Stimulated activated CD8-positive, alpha-beta memory T cell treated with anti-CD3 and anti-CD28 coated beads, Interleukin-7, amount 100 ng/mL, for 4 hours (primary cell): ENCODE measurements at places on chromosomes 2 and 18.

- no peak for DNase-seq
Observed at GRCh38 chr2:74843899-74844298, 10.0 kb downstream of the HK2 start.

DNA sequence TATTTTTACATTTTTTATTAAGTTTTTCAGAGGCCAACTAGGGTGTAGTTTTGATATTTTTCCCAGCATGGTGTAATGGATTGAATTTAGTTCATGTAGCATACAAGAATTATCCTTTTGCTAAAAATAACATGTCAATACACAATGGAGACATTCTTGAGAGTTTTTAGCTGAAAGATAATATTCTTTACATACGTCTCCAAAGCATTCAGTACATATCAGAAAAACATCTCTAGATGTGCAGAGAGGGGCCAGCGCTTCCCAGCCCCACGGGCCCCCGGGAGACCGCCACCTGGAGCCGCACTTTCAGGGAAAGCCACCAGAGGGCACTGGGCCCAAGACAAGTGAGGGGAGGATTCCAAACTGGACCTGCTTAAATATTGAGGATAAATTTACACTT lies 499.4 kb downstream of the GALR1 start:
- no peak for DNase-seq

- DNase-seq: no peak
Observed at GRCh38 chr18:26710470-26711096, 154.9 kb downstream of the AQP4 start.

DNA sequence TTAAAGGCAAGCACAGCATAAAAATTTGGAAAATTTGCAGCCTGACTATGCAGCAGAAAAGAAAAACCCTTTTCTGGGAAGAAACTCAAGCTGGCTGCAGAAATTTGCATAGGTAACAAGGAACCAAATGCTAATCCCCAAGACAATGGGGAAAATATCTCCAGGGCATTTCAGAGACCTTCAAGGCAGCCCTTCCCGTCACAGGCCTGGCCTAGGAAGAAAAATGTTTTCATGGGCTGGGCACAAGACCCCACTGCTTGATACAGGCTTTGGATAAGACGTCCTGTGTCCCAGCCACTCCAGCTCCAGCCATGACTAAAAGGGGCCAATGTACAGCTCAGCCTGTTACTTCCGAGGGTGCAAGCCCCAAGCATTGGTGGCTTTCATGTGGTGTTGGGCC lies 717.6 kb downstream of the TDRD15 start:
- no peak for DNase-seq

DNA sequence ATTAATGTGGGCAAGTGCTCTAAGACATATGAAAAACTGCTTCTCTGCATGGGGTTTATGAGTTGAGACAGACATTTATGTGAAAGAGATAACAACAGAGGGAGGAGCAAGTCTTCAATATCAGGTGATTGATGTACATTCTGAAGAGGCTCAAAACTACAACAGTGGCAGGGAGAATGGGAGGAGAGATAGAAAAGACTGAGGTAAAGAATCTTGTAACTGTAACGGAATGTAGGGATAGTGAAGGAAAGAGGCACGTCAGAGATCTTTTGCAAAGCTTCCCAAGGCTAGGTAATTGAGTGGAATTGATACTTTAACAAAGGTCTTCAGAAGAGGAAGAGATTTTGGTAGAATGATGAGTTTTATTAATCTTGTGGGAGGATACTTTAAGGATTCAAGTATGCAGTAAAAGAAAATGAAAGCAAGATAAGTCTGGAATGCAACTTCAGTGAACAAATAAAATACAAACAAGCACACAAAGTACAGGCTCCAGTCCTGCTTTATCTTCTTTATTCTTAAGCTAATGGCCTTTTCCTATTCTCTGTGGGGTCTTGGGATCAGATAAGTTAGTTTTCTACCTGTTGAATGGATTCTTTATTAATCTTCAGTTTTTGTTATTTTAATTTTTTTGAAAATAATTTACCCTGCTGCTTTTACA lies 15.0 kb downstream of the SMAD4 start:
- no peak for DNase-seq

GRCh38 chr18:79326413-79327198 lies 69.1 kb upstream of the NFATC1 start:
- DNase-seq: no peak

GRCh38 chr2:232835687-232836208 lies 34.3 kb upstream of the SNORC start:
- no peak for DNase-seq

DNA sequence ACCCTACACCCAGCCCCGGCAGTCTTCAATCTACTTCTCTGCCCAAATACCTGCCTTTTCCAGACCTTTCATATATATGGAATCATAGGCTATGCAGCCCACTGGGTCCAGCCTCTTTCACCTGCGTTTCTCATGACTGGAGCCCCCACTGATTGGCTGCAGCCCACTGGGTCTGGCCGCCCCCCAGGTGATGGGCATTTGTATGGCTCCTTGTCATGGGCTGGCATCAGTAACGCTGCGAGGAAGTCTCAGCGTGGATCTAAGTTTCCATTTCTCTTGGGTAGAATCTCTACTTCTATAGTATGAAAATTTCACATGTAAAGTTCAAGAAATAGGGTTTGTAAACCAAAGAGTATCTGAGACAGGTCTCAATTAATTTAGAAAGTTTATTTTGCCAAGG lies 281.9 kb downstream of the NDUFA10 start:
- DNase-seq: no peak

GRCh38 chr2:48851161-48851560 lies 95.6 kb upstream of the LHCGR start:
- DNase-seq: no peak

- DNase-seq: no peak
Observed at GRCh38 chr18:939958-940357, 35.3 kb downstream of the ADCYAP1 start.

DNA sequence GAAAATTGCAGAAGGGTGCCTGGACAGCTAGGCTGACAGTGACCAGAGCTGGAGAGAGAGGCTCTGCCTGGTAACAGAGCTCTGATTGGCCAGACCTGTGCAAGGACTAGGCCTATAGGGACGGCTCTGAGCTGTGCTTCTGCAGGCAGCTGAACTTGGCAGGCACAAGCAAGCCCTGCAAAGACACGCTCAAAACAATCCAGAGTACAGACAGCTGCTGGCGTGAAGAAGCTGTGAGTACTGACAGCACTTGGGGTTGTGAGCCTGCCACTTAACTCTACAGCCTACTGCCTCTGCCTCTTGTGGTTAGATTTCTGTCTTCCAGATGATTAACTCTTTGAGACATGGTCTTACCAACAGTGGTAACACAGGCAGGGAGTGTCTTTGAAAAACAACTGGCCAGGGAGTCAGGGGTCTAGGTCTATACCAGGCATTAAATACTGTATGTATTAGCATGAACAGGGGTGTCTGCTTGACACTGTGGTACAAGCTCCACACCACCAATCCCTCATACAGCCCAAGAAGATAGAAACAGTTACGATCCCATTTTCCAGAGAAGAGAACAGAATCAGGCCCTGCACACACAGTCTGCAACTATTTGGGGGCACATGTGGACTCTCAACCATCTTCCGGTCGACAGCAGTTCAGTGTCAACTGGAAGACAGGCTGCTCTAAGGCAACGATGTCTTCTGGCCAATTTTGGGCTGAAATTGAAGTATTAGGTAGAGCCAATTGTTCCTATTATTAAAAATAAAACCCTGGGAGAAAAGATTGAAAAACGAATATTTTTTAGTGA lies 568.4 kb downstream of the TNS1 start:
- no peak for DNase-seq

DNA sequence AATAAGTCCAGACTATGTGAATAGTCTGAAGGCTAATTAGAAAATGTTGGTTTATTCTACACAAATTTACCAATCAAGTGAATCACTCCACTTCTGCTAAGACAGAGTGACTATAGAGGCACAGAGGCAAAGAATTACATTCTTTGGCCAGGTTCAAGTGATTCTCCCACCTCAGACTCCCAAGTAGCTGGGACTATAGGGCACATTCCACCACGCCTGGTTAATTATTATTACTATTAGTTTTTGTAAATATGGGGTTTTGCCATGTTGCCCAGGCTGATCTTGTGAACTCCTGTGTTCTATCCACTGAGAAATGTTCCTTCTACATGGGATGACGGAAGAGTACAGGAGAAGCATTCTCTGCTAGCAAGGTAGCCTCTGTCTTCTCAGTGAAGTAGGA lies 37.6 kb upstream of the PSME4 start:
- DNase-seq: no peak

DNA sequence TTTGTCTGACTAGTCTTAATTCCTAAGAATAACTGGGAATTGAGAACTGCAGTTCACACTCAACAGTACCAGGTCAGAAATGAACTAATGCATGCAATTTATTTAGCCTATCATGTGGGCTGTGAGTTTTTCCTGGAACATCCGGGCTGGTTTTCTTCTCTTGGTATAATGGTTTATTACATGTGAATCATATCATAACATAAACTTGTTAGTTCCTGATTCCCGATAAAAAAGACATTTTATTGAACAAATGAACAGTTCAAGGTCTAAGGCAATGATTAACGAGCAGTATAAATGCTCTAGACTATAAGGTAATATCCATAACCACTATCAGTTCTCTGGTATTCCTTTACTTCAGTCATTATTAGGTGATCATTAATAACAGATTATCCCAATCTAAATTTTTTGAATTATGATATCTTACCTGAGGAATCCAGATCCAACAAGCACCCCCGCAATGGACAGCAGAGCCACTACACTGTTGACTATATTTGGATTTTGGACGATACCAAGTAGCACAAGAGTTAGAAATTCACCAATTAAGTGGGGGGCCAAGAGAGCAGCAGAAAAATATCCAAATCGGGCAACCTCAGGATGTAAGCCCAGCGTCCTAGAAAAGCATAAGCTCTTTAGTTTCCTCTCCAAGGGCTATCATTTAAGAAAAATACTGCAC lies 19.0 kb downstream of the ABCG5 start:
- no peak for DNase-seq

DNA sequence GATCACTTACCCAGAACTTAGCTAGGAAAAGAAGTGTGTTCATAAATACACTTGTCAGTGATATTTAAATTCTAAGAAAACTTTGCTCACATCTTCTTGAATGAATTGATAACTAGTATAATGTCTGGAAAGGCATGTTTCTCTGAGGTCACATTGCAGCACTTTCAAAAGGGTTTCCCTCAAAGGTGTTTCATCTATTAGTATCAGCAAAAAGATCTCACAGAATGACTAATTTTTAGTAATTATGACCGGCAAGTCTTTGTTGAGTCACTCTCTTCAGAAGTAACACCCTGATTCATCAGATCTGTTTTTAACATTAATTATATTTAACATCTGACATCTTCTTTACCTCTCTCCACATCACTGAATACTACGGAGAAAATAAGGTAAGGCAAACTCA lies 222.3 kb downstream of the IKZF2 start:
- DNase-seq: no peak

DNA sequence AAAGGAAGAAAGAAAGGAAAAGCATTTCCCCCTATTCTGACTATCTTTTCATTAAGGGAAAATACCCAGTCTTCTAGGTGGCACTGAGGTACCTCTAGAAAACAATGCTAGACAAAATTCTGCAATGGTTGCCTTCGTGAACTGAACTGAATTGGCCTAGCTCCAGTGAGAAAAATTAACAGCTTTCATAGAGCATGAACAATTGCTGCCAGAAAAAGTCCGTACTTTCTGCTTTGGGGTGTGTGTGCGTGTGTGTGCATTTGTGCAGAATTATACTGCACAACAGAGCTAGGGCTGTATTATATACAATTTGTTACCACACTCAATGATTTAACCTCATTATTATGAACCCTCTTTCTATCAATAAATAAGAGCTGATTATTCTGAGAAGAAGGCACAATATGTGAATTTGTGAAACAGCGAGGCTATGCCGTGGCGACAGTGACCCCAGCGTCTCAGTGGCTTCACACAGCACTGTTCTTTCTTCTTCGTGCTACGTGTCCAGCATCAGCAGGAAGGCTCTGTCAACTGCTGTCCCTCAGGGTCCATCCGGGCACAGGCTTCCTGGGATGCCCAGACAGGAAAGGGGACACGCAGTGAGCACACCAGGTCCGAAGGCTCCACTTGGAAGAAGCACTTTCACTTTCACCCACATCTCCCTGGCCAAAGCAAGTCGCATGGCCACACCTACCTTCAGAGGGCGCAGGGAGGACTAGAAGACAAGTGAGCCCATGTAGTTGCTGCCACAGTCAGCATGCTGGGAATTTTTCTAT lies 47.5 kb downstream of the PTGR3 start:
- no peak for DNase-seq

DNA sequence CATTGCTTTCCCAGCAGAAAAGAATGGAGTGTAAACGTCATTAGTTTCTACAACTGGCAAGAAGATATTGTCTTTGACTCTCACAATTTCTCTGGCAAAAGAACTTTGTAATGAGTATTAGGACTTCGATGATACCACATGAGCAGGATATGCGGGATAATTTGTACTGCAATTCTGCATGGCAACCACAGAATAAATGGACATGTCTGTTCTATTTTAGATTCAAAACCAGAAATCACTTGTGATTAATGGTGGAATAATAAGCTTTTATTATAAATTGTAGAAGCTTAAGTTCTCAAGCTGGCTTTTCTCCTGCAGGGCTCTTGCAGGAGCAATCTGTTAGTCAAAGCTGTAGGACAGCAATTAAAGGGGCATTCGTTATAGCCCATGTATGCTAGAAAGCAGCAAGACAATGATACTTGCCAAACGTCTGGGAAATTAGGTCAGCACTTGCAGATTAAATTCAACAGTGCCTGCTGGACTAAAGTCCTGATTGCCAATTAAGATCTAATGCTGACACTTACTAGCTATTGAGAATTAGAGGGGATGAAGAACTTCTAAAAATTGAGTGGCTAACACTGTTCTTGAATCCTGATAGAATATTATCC lies 177.9 kb downstream of the PTH2R start:
- DNase-seq: no peak

DNA sequence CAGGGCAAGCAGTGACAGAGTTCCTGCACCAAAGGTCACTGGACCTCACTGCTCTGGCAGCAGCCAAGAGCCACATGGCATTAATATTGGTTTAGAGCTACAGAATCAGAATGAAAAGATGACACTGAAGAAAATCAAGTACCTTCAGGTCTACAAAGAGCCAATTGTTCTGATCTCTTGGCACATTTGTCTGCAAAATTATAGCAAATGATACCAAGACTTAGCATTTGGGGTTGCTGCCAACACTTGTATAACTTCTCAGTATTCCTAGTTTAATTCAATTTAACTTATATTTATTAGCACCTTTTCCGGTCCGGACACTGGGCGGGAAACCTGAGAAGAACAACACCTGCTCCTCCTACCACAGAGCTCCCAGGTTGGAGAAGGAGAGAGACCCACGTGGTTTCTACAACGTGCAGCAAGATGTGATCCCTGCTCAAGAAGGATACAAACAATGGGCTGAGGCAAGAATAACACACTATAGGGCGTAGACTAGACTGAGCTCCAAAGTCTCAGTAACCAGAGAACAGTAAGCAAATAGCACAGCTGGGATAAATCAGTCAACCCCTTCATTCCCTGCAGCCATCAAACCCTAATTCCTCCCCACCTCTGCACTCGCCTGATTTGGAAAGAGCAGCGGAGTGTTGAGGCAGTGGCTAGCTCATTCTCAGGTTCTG lies 2.4 kb downstream of the LRRC30 start:
- DNase-seq: no peak

- DNase-seq: no peak
Observed at GRCh38 chr2:102755284-102755683, 6.5 kb upstream of the TMEM182 start.

- no peak for DNase-seq
Observed at GRCh38 chr18:57004366-57005121, 142.3 kb upstream of the BOD1L2 start.
